Fibroblast of villous mesenchyme (primary cell): ENCODE measurements at places on chromosomes 12 and 14.

DNA sequence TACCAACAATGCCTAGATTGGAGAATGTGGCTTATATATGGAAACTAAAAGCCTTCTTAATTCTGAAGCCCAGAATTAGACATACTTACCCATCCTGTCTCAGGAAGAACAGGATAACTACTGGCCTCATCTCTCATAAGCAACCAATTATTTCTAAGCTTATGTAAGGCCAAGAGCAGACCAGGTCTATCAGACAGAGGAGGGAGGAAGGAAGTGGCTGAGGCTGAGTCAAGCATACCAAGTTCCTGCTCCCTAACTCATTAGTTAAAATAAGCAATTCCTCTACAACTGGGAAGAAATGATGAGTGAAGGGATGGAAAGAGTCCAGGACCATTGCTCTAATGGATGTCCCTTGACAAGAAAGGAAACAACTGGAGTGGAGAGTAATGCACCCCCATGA lies 27.0 kb upstream of the INSM2 start:
- DNase-seq: no peak

- no peak for DNase-seq
These were observed 938.6 kb upstream of the MDGA2 start for GRCh38 chr14:48614003-48614402.

DNA sequence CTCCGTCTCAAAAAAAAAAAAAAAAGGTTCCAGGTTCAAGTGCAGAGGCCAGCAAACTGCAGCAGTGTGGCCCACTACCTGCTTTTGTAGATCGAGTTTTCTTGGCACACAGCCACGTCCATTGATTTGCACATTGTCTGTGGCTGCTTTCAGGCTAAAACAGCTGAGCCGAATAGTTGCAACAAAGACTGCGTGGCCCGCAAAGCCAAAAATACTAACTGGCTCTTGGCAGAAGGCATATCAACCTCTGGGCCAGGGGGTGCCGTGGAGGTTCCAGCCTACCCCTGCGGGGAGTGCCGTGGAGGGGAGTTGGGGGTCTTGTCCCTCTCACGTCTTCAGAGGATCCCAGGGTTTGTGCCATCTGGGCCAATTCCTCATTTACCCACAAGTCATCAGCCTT lies 170.1 kb downstream of the ADGRD1 start:
- no peak for DNase-seq

- peak; percentile 46 for DNase-seq
These were observed 7.3 kb upstream of the C12orf50 start for GRCh38 chr12:88036353-88036965.

DNA sequence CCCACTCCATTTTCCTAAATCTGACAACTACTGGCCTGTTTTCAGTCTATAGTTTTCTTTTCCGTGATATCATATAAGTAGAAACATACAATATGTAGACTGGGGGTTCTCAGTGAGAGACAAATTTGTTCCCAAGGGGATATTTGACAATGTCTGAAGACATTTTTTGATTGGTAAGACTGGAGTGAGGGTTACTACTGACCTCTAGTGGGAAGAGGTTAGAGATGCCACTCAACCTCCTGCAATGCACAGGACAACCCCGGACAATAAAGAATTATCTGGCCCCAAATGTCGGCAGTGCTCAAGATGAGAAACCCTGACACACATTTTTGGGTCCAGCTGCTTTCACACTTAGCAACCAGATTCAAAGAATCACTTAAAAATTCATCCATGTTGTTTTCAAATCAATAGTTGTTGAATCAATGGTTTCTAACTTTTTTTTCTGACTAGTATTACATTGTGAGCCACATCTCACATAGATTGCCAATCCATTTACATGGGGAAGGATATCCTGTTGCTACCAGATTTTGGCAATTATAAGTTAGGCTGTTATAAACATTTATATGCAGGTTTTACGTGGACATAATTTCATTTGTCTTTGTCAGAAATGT lies 307.1 kb downstream of the RPL10L start:
- DNase-seq: peak; percentile 2

GRCh38 chr12:16307856-16308475 lies 30.5 kb upstream of the SLC15A5 start:
- DNase-seq: no peak

DNA sequence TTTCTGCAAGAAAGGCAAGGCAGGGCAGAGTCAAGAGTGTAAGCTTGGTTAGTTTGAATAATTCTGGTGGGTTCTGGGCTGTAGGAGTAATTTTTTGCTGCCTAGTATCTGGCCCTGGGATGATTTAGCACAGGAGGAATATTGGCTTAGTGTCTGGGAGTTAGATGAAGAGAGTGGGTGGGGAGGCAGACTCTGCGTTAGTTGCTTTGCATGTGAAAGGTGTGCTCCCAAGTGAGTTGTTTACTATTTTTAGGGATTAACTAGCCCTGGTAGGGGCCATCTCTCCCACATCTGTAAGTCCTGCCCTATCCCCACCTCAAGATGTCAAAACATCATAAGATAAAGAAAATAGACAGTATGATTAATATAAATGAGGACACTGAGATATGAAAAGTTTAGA lies 249.7 kb downstream of the LRIG3 start:
- DNase-seq: no peak
